ENCODE measurements at places on chromosomes 3 and 15.

DNA sequence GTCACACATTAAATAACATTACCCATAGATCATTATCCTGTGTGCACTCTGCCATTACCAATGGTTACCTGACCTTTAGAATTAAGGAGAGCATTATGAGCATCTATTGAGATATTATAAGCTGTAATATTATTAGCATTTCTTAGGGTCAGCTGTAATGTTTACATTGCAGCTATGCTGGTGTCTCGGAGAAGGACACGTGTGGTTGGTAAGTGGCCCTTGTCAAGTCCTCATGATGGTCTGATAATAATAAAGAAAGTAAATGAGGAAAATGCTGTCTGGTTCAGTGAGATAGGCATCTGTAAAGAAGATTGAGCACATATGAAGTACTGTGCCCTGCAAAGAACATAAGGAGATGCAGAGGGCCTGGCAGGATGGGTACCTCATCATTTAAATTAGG lies 71.7 kb upstream of the ARL6 start:
- DNase-seq = no peak

GRCh38 chr3:100556673-100557310 lies 52.6 kb upstream of the ADGRG7 start:
- DNase-seq = peak; percentile 47

- peak; percentile 61 for DNase-seq
These were observed 81.1 kb downstream of the LRRK1 start for GRCh38 chr15:101000271-101000681.

DNA sequence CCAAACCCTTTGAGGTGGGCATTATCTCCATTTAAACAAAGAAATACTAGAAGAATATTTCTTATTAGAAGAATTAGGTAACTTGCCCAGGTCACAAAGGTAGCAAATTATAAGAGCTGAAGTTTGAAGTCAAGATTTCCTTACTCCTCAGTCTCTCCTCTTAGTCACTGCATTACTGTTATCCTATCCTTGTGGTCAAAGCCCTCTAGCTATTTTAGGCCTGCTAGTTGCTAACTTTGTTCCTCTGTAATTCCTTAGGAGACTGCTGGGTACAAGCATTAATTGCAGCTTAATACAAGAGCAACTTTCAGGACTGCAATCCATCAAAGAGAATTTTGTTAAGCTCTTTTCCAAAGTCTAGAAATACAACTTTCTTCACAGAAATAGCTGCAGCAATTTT lies 528.2 kb downstream of the ZIC1 start:
- DNase-seq = no peak

- DNase-seq = no peak
These were observed 128.7 kb upstream of the BNIP2 start for GRCh38 chr15:59817834-59818233.

DNA sequence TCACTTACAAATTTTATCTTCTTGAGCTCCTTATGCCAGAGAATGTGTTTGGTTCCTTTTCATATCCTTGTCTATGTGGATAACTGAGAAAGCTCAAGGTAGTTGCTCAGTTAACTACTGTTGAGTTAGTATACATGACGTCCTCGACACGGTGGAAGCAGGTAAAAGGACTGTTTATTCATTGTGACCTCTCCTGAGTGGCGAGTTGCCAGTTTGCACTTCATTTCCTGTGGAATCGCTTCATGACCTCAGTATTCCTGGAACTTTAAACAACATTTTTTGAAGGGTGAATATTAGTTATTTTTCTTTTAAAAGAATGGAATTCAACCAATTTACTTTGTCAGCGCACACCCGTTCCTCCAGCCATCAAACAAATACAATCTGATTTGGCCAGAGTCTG lies 1.2 kb upstream of the TPRG1 start:
- no peak for DNase-seq

DNA sequence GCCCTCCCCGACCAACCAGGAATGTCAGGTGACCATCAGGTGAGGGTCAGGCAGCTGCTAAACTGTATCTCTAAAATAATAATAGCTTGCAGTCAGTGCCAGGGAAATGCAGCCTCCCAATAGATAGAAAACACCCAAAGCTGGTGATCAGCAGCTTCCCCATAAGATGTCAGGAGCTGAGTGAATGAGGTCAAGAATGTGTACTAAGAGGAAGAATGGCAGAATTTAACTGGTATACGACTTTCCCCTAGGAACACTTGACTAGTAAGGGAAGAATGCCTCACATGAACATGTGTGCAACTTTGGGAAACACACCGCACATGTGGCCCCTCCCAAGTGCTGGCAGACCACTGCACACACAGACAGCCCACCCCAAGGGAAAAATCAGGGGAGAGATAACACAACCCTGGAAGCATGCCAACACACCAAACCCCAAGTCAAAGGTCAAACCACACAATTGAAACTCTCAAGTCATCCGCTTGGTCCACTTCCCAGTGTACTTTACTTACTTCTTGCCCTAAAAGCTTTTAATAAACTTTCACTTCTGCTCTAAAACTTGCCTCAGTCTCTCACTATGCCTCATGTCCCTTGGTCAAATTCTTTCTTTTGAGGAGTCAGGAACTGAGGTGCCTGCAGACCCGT lies 806.5 kb downstream of the OTOL1 start:
- DNase-seq = no peak

DNA sequence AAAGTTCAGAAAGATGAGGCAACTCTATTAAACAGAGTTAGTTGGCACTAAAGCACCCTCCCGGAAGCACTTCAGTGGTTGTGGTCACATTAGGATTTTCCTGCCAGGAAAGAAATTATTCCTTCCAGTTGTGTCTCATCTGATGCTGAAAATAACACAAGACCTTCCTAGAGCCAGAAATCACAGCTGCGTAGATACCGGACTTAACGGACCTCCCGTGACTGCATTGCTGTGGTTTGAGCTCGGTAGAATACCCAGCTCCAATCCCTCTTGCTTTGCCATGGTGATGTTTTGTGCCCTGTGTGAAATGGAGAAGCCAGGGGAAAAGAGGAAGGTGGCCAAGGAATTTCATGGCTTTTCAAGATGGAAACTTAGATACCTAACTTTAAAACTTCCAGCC lies 215.0 kb upstream of the IGF1R start:
- peak; percentile 45 for DNase-seq

DNA sequence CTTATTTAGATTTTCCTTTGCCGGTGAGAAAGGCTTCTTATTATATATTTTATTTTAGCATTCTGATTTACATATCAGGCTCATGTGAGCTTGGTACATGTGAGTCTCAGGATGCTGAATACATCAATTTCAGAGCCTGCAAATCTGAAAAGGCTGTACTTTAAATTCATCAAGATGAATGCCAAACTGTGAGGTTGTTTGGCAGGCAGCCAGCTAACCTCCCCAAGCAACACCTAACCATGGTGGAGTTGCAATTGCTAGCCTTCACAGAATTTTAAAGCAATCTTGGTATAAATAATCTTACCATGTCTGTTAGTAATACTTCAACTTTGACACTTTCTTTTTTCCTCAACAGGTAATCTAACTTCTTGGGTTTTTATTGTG lies 252.5 kb downstream of the CDIN1 start:
- DNase-seq = no peak

- peak; percentile 31 for DNase-seq
These were observed 50.1 kb downstream of the TMOD3 start for GRCh38 chr15:51879555-51879954.

DNA sequence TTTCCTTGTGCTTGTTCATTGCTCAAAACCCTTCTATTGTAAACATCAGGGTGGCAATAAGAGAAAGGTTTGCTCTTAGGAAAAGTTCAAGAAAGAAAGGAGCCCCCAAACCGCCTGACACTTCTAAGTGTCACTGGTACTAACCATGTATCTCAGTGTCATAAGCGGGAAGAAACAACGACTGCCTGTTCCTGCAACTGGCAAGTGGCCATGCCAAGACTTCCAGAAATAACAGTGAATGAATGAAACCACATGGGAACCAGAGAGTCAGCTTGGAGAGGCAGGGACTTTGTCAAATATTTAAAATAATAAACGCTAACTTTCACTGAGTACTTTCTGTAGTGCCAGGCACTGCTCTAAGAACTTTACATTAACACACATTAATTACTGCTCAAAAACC lies 1.1 kb downstream of the PLSCR2 start:
- DNase-seq = no peak

- no peak for DNase-seq
These were observed 32.4 kb upstream of the HES1 start for GRCh38 chr3:194103505-194103904.

GRCh38 chr15:79431636-79432344 lies at the start of gene MINAR1:
MINAR1 (plus strand) TSS chr15:79432336; CDS start chr15:79456148, 23,812 bp downstream.
- peak; percentile 11 for DNase-seq

DNA sequence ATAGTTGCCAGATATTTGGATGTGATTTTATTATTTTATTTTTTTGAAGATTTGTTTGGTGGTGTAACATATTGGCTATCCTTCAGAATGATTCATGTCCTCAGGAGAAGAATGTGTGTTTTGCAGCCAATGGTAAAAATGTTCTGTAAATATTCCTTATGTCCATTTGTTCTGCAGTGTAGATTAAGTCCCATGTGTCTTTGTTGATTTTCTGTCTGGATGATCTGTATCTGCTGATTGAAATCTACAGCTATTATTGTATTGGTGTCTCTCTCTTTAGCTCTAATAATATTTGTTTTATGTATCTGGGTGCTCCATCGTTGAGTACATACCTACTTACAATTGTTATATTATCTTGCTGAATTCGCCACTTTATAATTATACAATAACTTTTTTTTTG lies 1641.7 kb downstream of the OTOL1 start:
- DNase-seq = no peak

DNA sequence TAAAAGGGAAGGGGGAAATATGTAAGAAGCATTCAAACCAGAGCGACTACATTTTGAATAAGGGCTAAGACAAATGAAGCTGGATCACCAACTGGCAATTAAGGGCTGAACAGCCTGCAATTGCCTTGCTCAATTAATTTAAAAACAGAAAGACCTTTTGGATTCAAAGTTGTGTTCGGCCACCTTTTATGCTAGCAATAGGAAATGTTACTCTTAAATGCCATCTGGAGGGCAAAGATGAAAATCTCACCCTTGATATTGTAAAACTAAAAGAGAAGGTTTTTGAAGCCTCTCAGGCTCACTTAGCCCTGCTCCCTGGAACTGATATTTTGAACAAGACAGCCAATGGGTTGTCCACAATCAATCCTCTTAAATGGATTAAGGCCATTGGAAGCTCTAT lies 44.2 kb downstream of the ACAD9 start:
- DNase-seq = no peak

- no peak for DNase-seq
These were observed 34.0 kb upstream of the CILP start for GRCh38 chr15:65245096-65245856.

DNA sequence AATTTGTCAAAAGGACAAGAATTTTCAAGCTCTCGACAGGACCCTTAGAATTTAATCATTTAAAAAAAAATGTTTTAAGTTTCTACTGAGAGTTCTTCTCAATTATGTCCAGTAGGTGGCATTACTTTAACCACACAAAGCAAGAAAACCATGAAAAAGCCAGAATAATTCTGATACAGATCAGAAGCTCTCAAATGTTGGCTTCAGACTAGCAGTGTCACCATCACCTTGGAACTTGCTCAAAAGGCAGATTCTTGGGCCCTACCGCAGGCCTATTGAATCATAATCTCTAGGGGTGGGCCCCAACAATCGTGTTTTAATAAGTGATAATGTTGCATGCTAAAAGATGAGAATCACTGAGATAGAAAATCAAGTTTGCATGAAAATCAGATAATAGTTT lies 99.5 kb upstream of the KCNMB2 start:
- peak; percentile 39 for DNase-seq

DNA sequence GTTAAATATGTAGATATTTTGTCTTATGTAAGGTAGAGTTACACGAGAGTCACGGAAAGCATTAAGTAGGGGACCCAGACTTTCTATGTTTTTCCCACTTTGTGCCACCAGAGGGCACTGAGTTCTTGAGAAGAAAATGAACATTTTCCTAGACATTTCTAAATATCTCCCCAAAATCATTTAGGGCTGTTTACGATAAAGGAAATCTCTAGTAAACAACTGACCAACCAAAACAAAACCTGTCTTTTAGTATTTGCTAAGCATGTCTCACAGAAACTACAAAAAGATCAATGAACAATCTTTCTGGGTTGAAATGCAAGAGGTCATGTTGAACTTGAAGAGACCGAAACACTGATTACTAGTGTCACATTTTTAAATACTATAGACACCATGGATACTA lies 16.1 kb downstream of the POU1F1 start:
- DNase-seq = peak; percentile 6

- no peak for DNase-seq
These were observed 40.2 kb downstream of the PBRM1 start for GRCh38 chr3:52645549-52645948.

DNA sequence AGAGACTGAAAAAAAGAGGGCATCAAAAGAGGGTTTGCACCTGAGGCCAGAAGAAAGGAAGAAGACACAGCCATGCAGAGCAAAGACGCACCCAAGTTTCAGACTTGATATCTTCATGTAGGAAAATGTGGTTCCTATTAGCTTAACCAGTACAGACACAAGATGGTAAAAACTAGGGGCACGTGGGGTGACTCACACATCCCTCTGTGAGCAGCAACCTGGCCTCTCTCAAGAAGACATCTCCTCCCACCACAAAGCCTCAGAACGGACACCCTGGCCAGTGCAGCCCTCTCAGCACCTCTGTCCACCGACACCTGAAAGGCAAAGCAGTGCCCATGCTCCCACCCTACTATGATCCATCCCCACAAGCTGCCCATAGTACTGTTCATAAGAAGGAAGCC lies 33.3 kb downstream of the GLB1 start:
- DNase-seq = peak; percentile 15

DNA sequence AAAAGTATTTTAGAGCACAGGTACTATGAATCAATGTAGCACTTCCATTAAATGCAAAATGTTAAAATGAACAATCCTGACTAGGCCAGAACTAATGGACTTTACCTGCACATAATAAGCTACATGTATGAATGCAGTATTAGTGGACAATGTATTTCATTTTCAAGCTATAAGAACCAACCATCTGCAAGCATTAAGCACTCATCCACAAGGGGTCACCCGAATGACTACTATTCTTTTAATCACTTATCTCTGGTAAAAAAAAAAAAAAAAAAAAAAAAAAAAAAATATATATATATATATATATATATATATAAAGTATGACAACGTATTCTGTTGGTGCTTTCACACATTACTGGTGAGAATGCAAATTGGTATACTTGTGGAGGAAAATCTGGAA lies 7.2 kb downstream of the HERC1 start:
- DNase-seq = no peak

GRCh38 chr15:59516655-59517461 lies 78.9 kb downstream of the FAM81A start:
- DNase-seq = no peak

DNA sequence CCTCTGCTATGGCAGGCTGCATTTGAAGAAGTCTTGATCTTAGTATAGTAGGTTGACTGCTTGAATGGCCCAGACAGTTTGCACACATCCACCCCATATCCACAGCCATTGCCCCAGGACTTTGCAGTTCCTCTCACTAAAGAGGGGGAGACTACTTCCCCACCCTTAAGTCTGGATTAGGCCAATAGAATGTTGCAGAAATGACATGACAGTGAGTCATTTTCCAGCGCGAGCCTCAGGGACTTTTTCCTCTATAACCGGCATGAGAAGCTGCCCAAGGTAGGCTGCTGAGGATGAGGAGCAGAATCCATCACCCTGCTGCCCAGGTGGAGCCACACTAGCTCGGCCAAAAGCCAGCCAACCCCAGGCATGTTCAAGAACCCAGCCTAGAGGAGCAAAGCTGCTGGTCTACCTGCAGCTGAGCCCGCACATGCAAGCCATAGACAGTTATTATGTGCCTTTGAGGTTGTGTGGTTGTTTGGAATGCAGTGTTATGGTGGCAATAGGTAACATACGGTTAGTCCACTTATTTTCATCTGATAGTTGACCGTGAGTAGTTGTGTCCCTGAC lies 113.9 kb downstream of the TLE3 start:
- no peak for DNase-seq

GRCh38 chr3:78967061-78967460 lies 800.7 kb downstream of the ROBO1 start:
- no peak for DNase-seq

Data from GM04503 (cell line).